ENCODE measurements at places on chromosomes 4 and X. TPM values are rescaled to one million over a fixed set of nuclear protein-coding genes. Genes with fewer than 3 reads are reported as not detected.

DNA sequence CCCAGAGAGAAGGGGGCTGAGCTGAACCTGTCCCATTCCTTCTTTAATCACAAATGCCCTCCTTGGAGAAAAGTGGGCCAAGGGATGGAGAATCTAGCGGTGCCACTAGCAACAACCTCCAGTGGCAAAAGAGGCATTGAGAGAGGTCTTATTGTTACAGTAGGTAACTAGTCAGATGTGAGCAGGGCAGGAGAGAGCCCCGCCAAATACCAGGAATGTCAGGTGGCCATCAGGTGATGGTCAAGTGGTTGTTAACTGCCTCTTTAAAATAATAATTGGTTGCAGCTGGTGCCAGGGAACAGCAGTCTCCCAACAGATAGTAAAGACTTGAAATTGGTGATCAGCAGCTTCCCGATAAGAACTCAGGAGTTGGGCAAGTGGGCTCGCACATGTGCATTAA is 116.1 kb downstream of the EVC2 start:
- no peak overlapping the region for H3K27ac ChIP-seq
- no peak overlapping the region for H3K4me3 ChIP-seq
- no peaks in the 10 kb centered on the region for H3K36me3 ChIP-seq
- no peak for DNase-seq
- peaks cover 2% of the 10 kb centered on the region for H3K4me1 ChIP-seq

DNA sequence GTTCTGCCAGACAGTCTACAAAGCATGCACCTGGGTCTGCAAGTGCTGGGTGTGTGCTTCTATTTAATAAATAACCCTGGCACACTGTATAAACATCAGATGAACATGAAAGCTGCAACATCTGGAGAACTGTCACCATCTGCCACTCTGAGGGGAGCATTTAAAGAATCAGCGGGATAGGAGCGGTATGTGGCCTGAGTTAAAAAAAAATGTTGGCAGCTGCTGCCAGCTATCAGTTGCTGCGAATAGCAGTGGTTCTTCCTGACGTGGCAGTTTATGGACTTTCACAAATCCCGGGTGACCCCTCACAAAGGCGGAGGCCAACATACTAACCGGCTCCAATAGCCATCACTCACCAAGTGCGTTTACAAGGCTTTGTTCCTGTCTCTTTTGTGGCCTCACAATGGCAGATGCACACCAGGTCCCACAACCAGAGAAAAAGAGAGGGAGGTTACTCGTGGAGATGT is 95.1 kb downstream of the RASL11B start:
- DNase-seq: no peak
- H3K4me1 ChIP-seq: peaks cover 6% of the 10 kb centered on the region
- H3K27me3 ChIP-seq: no peaks in the 10 kb centered on the region
- no peaks in the 10 kb centered on the region for H3K36me3 ChIP-seq

- H3K27me3 ChIP-seq: no peaks in the 10 kb centered on the region
- H3K4me3 ChIP-seq: no peak overlapping the region
- no peak overlapping the region for H3K27ac ChIP-seq
- no peaks in the 10 kb centered on the region for H3K36me3 ChIP-seq
- no peak for DNase-seq
Measured at GRCh38 chrX:26915064-26915463, 548.1 kb downstream of the PPP4R3C start.

GRCh38 chrX:115591856-115592842 is 31.2 kb downstream of the PLS3 start:
- peaks cover 14% of the 10 kb centered on the region for H3K4me1 ChIP-seq
- H3K27me3 ChIP-seq: no peaks in the 10 kb centered on the region
- H3K27ac ChIP-seq: no peak overlapping the region

DNA sequence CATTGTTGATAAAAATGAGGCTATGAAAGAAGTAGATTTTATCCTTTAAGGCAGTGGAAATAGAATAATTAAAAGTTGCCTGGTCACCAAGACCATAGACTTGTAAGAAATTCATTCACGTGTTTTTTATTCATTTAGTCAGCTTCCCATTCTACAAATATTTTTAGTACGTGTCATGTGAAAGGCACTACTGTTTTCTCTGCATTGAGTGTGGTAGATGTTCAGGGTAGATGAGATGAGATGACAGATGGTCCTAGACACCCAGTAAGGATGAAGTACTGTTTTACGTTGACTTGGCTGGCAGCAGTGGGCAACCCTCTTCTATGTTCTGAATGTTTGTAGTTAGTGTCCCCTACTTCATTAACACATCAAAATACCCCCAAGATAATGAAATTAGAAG is 228.1 kb downstream of the ARHGAP24 start:
- no peaks in the 10 kb centered on the region for H3K36me3 ChIP-seq
- H3K4me3 ChIP-seq: no peak overlapping the region
- no peak for DNase-seq

GRCh38 chr4:122083989-122084388 is 68.1 kb upstream of the BLTP1 start:
- H3K27me3 ChIP-seq: no peaks in the 10 kb centered on the region
- DNase-seq: no peak
- H3K4me3 ChIP-seq: no peak overlapping the region
- no peaks in the 10 kb centered on the region for H3K4me1 ChIP-seq

The DCAF16 gene
- 57.9 TPM for total RNA-seq

The UCP1 gene
- 0.29 TPM for total RNA-seq

All from H1 (cell line).